Epithelial cell of prostate (primary cell): ENCODE measurements at places on chromosomes 1 and 21.

DNA sequence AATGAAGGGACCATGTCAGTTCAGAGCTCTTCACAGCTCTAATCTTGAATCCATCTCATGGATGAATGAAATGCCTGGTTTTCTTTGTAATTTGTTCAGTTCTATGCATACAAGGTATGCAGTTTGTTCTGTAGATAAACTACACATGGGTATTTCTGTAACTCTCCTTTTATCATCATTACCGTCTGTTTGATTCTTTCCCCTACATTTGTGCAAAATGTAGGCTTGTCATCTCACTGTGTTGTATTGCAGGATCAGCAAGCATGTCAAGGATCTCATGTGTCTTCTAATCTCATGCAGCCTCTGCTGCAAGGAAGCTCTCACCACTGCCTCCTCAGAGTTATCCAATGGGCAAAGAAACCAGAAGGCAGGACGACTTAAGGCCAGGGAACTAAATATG, 79.3 kb downstream of the OLFML2B start:
- no peak for DNase-seq

DNA sequence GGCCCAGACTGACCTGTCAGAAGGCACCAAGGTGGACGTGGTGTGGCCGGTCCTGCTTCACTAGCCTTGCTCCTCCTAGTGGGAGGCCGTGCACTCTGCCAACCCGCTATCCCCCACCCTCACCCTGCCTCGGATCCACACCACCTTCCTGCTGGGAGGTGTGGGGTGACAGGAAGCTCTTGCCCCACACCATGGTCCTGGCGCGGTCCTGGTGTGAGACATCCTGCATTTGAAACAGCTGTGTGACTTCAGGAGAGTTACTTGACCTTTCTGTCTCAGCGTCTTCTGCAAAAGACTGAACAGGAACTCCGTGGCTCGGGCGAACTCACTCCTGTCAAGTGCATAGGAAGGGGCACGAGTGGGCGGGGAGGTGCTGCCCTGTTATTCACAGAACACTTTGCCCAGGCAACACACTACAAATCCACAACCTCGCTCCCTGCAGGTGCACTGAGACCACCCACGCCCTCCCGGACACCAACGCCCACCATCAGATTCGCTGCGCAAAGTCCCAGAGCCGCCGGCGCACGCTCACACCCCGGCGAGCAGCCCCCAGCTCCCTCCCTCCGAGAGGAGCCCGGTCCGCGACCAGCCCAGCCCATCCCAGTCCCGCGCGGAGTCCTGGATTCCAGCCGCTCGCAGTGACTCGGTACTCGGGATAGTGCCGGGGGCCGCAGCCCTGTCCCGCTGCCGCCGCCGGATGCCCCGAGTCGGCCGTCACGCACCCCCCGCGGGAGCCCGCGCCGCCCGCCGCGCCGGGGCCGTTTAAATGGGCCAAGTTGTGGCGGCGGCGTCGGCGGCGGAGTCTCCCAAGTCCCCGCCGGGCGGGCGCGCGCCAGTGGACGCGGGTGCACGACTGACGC, at the start of gene SAMD11:
Gene SAMD11, plus strand, starts transcription at position 793 of the 860 bp plus-strand sequence. CDS start 509 bp downstream, outside the sequence.
- DNase-seq = no peak

- DNase-seq = no peak
These were observed 3.5 kb downstream of the PIK3CD start for GRCh38 chr1:9654834-9655723.

DNA sequence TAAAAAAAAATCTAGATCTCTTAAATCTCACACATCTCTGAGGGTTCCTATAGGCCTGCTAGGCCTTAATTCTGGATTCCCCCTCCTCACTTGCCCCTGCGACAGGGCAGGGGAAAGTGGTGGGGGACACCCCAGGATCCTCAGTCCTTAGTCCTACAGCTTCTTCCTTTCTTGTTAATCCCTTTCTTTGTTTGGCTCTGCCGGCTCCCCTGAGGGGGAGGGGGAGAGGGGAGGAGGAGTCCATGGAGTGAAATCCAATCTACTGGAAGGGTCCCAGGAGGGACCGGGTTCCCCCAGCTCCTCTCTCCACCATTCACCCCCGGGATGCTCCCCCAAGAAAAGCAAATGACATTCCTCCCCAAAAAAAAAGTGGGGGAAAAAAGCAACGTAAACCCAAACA, 8.5 kb downstream of the MEX3A start:
- DNase-seq = no peak

- DNase-seq = no peak
These were observed 102.9 kb downstream of the FASLG start for GRCh38 chr1:172761581-172762486.

- no peak for DNase-seq
These were observed 1341.7 kb downstream of the PLA2G4A start for GRCh38 chr1:188170411-188170810.

DNA sequence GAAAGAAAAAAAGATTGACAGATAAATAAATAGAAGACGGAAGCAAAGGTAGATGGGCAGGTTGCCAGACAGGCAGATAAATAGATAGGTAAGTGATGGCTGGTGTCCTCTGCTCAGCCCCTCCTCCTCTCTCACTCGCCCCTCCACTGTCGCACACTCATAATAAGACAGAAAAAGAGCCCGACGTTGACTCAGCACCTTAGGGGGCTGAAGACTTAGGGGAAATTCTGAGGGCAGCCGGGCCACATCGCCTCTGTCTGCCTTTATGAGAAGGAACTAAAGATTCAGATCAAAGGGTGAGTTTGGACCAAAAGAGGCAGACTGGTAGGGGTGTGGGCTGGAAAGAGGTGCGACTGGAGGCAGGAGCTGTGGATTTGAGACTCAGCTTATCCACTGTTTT, 158.1 kb upstream of the IGSF21 start:
- no peak for DNase-seq

- DNase-seq = no peak
These were observed 56.3 kb downstream of the MYOM3 start for GRCh38 chr1:24055681-24056080.

DNA sequence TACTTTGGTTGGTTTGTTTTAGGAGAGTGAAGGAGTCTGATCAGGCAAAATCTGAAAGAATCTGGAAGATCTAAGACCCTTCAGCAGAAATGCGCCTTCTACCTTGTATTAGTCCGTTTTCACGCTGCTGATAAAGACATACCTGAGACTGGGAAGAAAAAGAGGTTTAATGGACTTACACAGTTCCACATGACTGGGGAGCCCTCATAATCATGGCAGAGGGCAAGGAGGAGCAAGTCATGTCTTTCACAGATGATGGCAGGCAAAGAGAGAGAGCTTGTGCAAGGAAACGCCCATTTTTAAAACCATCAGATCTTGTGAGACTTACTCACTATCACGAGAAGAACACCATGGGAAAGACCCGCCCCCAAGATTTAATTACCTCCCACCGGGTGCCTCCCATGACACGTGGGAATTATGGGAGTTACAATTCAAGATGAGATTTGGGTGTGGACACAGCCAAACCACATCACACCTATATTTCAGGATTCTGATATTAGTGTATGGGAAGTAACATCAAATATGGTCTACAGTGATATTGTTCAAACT, 99.3 kb downstream of the GLUL start:
- no peak for DNase-seq

DNA sequence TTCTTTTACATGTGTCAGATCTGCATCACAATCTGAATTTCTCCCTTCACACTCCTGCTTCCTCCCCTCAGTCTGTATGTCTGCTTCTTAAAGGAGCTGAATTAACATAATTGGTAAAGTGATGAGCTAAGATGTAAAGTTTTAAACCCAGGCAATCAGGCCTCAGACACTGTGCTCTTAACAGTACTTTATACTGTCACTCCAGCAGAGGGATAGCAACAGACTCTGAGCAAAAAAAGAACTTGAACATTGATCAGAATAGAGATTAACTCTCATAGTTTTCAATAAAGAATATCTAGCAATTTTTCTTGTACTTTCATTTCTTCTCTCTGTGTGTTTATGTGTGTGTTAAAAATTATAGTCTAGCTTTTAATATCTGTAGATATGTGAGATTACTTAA, 110.3 kb downstream of the DUSP10 start:
- no peak for DNase-seq

- DNase-seq = no peak
These were observed 448.5 kb downstream of the PRDM2 start for GRCh38 chr1:14148526-14148925.

GRCh38 chr1:30668546-30669327, 54.6 kb downstream of the MATN1 start:
- no peak for DNase-seq

GRCh38 chr1:158022554-158023312, 29.3 kb downstream of the KIRREL1 start:
- no peak for DNase-seq

DNA sequence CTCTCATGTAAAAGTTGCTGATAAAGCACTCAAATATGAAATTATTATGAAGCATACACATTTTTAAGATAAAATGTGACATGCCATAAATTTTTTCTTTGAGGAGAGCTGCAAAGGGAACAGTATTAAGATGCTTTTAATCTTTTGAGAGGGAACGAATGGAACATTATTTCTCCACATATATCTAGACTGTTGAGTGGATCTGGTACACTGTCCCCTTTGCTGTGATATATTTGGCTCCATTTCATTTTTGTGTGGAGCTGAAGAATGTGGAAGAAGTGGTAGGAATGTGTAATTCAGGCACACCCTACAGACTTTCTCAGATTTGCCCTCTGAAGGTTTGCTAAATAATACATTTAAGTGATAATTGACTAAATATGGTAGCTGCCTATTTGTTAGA, 31.7 kb downstream of the PGM1 start:
- no peak for DNase-seq

DNA sequence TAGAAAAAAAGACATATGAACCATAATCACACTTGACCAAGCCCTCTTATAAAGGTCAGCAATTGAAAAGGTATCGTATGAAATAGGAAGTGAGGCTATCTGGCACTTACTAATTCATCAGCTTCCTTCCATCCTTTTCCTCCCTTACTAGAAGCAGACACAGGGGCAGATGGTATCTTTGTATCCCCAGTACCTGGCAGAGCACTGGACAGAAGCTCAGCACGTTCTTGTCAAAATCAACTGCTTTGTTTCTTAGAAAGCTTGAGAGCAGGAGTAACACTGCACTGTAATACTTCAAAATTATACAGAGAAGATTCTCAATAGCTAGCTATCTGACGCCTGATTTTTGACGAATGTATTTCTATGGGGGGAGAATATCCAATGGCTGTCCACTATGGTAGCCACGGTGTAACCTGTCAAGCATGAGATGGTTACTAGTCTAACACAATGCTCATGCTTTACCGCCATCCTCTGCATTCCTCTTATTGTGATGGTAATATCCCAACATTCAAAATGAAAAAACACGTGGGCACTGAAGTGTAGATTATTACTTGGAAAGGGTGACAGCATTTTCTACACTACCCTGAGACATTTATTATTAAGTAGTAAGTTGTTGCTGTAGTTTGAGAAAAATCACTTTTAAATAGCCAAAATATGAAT, 175.6 kb downstream of the SIPA1L2 start:
- no peak for DNase-seq

- no peak for DNase-seq
These were observed 174.7 kb downstream of the HHIPL2 start for GRCh38 chr1:222373216-222373615.
